HFFc6 (cell line): ENCODE measurements at places on chromosomes 6 and 20.

- no peak for DNase-seq
These were observed 96.9 kb upstream of the SGK1 start for GRCh38 chr6:134414793-134415192.

DNA sequence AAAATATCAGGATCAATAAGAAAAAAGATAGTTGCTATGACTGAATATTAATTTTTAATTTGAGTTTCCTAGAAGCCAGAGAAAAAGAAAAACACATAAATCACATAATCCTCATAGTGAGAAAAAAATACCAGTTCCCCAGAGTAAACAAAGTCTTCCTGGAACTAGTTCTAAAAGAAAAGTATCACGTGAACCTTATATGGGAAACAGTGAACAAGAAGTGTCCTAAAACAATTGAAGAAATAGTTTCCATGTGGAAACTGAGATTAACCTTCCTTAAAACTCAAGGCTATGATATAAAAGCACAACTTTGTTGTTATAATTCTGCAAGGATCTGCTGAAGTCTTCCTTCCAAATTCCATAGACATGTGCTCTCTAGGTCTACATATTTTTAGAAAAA is 50.6 kb downstream of the RCAN2 start:
- no peak for DNase-seq

DNA sequence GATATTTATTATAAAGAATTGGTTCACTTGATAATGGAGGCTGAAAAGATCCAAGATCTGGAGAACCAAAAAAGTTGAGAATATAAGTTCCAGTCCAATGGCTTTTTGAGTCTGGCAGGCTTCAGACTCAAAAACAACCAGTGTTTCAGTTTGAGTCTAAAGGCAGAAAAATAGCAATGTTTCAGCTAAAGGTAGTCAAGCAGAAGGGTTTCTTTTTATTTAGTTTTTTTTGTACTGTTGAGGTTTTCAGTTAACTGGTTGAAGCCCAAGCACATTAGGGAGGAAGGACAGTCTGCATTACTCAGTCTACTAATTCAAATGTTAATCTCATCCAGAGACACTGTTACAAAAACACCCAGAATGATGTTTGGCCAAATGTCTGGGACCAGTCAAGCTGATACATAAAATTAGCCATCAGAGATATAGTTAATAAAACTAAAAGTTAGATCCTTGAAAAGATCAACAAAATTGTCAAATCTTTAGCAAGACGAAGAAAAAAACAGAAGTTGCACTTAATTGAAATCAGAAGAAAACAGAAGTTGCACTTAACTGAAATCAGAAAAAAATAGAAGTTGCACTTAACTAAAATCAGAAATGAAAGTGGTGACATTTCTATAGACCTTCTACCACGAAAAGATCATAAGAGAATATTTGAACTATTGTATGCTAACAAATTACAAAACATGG is 980.3 kb upstream of the FLRT3 start:
- no peak for DNase-seq

GRCh38 chr6:116444092-116444491 is 17.1 kb upstream of the CALHM6 start:
- DNase-seq, result peak; percentile 29

- DNase-seq, result no peak
These were observed 14.0 kb downstream of the NUDT3 start for GRCh38 chr6:34378470-34378869.
